ENCODE measurements at places on chromosomes 16 and 17. TPM values are rescaled to one million over a fixed set of nuclear protein-coding genes. Genes with fewer than 3 reads are reported as not detected.

C16orf87 gene
- total RNA-seq = 21.9 TPM

TP53TG3D gene
- not detected for total RNA-seq

MEIOB gene
- total RNA-seq = 0.13 TPM

GOSR2 gene
- 41.4 TPM for total RNA-seq

SLC47A1 gene
- total RNA-seq = not detected

C16orf54 gene
- 10.9 TPM for total RNA-seq

KRTAP1-1 gene
- not detected for total RNA-seq

OGFOD1 gene
- 51.6 TPM for total RNA-seq

MT1G gene
- total RNA-seq = 4.2 TPM

NOG gene
- not detected for total RNA-seq

DNA sequence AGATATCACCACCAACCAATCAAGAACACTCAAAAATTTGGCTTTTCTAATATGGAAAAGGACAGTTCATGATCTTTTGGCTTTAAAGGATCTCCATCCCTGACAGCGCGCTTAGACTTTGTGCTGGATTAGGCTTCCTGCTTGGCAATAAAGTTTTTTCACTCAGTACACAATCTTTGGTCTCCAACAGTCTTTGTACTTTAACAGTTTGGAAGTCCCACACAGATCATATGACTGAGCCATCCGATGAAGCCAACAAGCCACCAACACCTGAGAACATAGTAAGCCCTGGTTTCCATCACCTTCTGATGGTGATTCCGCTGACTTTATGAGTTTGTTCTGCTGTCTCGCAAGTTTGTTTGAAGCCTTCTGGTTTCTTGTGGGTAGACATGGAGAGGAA is 34.3 kb downstream of the SMURF2 start:
- no peaks in the 10 kb centered on the region for H3K27me3 ChIP-seq
- H3K4me1 ChIP-seq = peaks cover 3% of the 10 kb centered on the region
- H3K4me3 ChIP-seq = no peak overlapping the region
- DNase-seq = no peak
- H3K36me3 ChIP-seq = no peaks in the 10 kb centered on the region
- no peak overlapping the region for H3K27ac ChIP-seq

DNA sequence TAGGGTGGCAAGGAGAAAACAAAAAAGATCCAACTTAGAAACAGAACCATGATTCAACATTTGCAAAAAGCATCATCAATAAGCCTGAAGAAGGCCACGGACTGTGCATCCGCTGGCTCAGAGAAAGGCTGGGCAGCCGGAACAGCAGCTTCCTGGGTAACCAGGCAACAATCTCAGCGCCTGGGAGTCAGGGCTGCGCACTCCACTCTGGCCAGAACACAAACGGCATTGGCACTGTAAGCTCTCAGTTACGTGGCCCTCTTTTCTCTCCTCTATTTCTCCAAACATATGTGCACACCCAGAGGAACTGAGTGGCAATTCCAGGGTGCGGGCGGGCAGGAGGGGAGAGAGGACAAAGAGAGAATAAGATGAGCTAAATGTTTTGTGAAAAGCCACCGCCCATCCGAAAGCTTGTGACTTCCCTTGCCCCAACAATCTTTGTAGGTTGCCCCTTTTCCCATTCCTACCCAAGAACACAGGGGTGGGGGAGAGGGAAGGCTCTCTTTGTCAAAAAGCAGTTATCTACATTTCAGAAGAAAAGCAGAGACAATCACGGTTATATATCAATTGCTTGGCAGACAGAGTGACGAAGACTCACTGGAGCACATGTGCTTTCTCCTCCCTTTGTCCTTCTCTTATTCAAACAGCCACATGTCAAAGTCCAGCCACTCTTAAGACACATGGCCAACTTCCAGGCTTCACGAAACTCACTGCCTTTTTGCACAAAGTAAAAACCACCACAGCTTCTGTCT is 6.6 kb upstream of the GHDC start:
- no peak for DNase-seq
- H3K36me3 ChIP-seq = peaks cover 5% of the 10 kb centered on the region
- no peaks in the 10 kb centered on the region for H3K27me3 ChIP-seq
- no peak overlapping the region for H3K4me3 ChIP-seq
- no peak overlapping the region for H3K27ac ChIP-seq

GRCh38 chr17:42087042-42087701 is 11.1 kb downstream of the ZNF385C start:
- no peaks in the 10 kb centered on the region for H3K4me1 ChIP-seq
- no peak overlapping the region for H3K27ac ChIP-seq
- no peak overlapping the region for H3K4me3 ChIP-seq

DNA sequence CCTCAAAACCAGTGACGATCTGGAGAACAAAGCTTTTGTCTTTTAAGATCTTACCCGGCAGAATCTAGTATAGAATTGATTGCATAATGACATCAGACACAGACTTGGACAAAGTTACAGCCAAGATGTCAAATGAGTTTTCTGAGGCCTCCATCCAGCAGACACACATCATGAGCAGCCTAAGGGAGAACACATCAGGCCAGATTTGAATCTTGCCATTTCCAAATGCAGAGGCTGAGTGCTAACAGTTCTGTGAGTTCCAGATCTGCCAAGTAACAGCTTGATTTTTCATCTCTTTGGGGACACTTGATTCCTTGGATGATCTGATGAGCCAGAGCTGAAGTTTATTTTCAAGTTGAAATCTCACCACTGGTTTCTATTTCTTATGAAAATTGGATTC is 21.0 kb downstream of the NOG start:
- no peaks in the 10 kb centered on the region for H3K36me3 ChIP-seq
- no peak for DNase-seq
- H3K4me3 ChIP-seq = no peak overlapping the region
- no peak overlapping the region for H3K27ac ChIP-seq
- no peaks in the 10 kb centered on the region for H3K27me3 ChIP-seq

- no peak overlapping the region for H3K4me3 ChIP-seq
- no peak overlapping the region for H3K27ac ChIP-seq
- no peaks in the 10 kb centered on the region for H3K36me3 ChIP-seq
- DNase-seq = no peak
Observed at GRCh38 chr16:959232-960040, 11.3 kb downstream of the LMF1 start.

DNA sequence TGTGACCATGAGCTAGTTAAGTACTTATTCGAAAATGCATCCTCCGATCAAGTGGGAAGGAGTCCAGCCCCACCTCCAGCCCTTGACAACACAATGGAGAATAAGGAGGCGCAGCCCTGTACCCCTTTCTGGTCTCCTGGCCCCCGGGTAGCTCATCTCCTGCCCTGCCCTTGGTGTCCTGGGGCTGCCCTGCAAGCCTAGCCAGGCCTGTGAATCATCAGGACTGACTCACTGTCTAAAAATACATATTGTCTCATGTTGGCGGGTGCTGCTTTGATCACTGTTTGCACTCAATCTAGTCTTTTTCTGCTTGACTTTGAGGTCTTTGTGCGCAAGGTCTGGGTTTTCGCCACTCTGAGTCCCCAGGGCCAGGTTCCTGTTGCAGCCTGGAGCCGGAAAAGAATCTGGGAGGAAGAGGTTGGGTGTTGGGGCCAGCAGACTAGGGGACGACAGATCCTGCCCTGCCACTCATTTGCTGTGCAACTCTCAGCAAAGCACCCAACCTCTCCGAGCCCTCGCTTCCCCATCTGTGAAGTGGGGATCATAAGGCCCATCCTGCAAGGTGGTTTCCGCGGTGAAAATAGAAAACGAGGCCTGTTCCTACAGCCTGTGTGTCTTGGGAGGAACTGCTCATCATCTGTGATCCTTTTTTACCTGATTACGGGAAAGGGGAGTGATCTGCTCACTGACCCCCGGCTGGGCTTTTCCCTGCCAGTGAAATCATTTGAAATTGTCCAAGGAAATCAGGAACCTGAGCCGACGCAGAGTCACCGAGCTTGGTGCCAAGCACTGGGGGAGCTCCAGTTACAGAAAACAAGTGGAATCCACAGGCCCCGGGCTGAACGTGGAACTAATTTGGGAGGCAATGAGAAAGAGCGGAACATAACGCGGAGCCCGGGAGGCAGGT is 230.4 kb downstream of the PARN start:
- no peak overlapping the region for H3K4me3 ChIP-seq
- H3K27me3 ChIP-seq = no peaks in the 10 kb centered on the region
- peaks cover 15% of the 10 kb centered on the region for H3K4me1 ChIP-seq
- DNase-seq = peak; percentile 60
- H3K27ac ChIP-seq = peak overlapping the region; percentile 54

DNA sequence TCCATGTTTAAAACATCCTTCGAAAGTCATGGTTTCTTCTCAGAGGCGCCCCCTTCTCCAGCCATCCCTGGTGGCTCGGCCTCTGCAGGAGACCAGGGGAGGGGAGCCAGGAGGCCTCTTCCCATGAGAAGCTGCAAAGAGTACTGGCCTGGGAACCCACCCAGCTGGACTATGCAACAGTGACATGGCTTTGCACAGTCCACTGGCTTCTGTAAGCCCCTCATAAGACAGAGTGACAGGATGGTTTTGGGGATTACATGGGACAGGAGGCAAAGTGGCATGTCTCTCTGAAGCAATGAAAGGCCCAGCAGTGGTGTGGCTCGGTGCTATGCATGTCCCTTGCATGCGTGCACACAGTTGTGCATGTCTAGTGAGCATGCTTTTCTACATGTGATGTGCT is 99.5 kb downstream of the C16orf78 start:
- no peak for DNase-seq
- H3K4me3 ChIP-seq = no peak overlapping the region
- H3K4me1 ChIP-seq = no peaks in the 10 kb centered on the region
- no peaks in the 10 kb centered on the region for H3K27me3 ChIP-seq
- no peaks in the 10 kb centered on the region for H3K36me3 ChIP-seq

- H3K4me1 ChIP-seq = peaks cover 9% of the 10 kb centered on the region
- H3K27me3 ChIP-seq = no peaks in the 10 kb centered on the region
- peaks cover 8% of the 10 kb centered on the region for H3K36me3 ChIP-seq
- H3K27ac ChIP-seq = no peak overlapping the region
- no peak overlapping the region for H3K4me3 ChIP-seq
Observed at GRCh38 chr16:71780521-71781089, 28.0 kb downstream of the AP1G1 start.

GRCh38 chr16:17038415-17038814 is 432.3 kb downstream of the XYLT1 start:
- DNase-seq = no peak
- H3K27ac ChIP-seq = no peak overlapping the region
- H3K27me3 ChIP-seq = no peaks in the 10 kb centered on the region
- H3K4me3 ChIP-seq = no peak overlapping the region
- no peaks in the 10 kb centered on the region for H3K36me3 ChIP-seq
- H3K4me1 ChIP-seq = no peaks in the 10 kb centered on the region

DNA sequence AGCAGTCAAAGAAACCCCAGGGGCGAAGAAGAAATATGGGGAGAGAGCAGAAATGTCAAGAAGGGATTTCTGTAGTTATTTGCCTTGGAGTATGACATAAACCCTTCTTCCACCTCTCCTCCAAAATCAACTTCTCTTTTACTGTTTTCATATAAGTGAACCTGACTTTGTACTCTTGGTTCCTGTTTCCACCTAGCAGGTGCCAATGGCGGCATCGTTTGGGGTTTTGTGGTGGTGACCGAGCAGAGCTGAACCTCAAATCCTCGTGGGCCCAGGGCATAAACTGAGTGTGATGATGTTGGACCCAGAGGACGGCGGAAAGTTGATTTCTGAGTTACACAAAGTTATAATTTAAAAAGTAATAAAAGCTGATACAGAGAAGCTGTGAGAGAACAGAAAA is 39.6 kb upstream of the PSMD7 start:
- H3K4me3 ChIP-seq = no peak overlapping the region
- no peak for DNase-seq
- no peaks in the 10 kb centered on the region for H3K36me3 ChIP-seq
- H3K4me1 ChIP-seq = no peaks in the 10 kb centered on the region
- H3K27me3 ChIP-seq = no peaks in the 10 kb centered on the region

DNA sequence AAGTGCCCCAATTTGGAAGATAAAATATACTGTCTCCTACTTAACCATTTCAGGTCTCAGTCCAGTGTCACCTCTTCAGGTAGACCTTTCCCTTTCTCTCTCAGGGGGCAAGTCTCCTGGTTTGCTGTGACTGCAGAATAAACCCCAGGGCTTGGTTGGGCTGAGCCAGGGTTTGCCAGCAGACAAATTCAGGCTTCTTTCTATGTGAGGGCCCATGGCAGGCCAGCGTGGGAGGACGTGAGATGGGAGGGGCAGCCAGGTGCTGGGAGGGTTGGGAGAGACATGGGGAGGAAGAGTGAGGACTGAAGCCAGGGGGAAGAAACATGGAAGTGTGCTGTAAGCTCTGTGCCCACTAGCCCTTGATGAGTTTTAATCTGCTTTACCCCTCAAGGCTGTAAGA is 163.2 kb downstream of the SPECC1 start:
- no peaks in the 10 kb centered on the region for H3K36me3 ChIP-seq
- no peak for DNase-seq
- peaks cover 3% of the 10 kb centered on the region for H3K4me1 ChIP-seq
- H3K27ac ChIP-seq = no peak overlapping the region
- H3K27me3 ChIP-seq = no peaks in the 10 kb centered on the region

All from GM12878 (cell line).